ENCODE measurements at places on chromosomes 6 and 20.

DNA sequence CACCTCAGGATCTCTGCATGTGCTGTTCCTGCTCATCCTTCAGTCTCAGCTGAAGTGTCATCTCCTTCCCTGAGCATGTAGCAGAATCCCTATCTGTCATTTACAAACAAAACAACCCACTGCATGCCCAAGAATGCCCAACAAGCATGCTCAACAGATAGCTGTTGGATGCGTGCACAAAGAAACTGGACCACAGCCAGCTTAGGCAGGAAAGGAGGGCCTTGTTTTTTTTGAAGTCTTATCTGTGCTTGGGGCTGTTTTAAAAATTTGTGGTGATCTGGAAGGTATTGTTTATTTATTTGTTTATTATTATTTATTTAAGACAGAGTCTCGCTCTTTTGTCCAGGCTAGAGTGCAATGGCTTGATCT, 18.5 kb upstream of the SLC16A10 start:
- no peak for DNase-seq

DNA sequence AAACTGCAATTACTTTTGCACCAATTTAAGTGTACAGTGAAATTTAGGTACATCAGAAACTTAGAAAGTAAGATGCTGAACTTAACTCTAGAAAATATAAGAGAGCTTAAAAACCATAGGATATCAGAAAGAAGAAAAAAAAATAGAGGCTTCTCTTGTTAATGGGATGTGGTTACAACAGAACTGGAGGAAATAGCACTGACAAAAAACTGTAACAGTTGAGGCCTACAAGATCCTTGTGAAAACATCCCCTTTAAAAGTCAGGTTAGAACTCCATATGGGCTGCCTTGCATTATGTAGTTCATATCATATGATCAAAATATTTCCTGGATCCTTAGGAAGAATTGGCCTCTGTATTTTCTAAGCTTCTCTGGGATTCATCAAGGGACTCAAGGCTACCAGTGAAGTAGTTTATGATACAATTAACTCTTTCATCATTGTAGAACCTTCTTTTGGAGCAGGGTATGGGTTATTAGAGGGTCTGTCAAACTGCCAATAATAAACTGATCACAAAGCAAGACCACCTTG, 24.8 kb downstream of the MTCL3 start:
- DNase-seq = no peak

DNA sequence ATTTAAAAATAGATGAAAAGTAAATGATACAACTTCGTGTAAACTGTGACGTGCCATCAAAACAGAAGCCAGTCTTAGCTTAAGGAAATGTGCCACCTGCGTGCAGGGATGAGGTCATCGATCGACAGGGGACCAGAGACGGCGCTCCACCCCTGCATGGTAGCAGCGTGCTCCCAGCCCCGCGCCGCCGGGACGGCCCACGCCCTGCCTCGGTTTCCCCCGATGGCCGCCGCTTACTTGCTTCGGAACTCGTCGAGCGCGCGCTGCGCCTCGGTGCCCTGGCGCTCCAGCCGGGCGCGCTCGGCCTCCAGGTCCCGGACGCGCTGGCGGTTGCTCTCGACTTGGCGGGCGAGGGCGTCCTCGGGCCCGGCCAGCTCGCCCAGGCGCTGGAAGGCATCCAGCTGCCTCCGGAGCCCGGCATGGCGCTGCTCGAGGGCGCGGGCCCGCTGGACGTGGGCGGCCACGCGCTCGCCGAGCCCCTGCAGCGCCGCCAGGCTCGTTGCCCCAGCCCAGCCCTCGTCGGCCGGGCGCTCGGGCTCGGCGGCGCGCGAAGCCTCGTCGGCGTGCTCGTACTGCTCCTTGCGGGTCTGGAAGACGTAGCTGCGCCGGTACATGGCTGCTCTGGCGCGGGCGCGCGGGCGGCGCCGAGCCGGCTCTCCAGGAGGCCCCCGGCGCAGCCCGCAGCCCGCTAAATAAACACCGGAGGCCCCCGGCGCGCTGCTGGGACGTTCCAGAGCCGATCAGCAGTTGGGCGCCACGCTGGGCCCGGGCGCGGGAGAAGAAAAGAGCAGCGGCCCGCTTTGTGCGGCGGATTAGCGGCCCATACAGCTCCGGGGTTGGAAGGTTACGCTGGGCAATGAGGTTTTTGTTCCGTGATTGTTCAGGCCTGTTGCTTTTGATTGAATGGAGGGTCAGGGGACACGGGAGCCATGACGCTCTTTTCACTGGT, at the start of gene BFSP1:
TSS of gene BFSP1 (minus strand) at position 664 of the 949 bp plus-strand sequence. CDS start at position 614, 50 bp downstream.
- DNase-seq = no peak

DNA sequence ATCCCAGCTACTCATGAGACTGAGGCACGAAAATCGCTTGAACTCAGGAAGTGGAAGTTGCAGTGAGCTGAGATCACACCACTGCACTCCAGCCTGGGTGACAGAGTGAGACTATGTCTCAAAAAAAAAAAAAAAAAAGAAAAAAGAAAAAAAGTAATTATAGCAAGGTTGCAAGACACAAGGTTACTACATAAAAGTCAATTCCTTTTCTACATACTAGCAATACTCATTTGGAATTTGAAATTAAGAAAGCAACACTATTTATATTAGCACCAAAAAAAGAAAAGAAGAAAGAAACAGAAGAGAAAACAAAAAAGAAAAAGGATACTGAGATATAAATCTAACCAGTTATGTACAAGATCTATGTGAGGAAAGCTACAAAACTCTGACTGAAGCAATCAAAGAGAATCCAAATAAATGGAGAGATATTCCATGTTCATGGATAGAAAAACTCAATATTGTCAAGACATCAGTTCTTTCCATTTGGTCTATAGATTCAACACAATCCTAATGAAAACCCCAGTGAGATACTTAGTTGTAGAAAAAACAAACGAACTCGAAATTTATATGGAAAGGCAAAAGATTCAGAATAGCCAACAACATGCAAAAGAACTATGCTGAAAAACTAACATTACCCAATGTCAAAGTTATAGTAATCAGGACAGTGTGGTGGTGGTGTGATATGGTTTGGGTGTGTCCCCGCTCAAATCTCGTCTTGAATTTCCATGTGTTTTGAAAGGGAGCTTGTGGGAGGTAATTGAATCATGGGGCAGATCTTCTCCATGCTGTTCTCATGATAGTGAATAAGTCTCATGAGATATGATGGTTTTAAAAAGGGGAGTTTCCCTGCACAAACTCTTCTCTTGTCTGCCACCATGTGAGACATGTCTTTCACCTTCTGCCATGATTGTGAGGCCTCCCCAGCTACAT, 73.3 kb downstream of the GPX5 start:
- no peak for DNase-seq

DNA sequence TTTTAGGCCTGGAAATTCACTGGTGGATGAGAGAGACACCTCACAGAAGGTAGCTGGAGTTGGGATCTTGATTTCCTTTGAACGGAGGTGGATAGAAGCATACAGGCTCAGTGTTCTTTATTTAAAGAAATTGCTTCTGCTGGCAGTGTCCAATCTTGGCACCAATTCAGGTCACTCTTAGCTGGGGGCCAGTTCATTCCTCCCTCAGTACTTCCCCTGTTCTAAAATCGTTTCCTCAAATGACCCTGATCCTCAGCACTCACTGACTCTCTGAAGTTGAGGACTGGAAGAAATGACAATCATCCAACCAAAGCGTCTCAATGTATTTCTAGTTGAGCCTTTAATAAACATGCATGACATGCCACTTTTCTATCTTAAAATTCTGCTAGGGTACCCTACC, 472.5 kb upstream of the BTBD3 start:
- no peak for DNase-seq

GRCh38 chr6:48615041-48615440, 504.0 kb upstream of the PTCHD4 start:
- no peak for DNase-seq

DNA sequence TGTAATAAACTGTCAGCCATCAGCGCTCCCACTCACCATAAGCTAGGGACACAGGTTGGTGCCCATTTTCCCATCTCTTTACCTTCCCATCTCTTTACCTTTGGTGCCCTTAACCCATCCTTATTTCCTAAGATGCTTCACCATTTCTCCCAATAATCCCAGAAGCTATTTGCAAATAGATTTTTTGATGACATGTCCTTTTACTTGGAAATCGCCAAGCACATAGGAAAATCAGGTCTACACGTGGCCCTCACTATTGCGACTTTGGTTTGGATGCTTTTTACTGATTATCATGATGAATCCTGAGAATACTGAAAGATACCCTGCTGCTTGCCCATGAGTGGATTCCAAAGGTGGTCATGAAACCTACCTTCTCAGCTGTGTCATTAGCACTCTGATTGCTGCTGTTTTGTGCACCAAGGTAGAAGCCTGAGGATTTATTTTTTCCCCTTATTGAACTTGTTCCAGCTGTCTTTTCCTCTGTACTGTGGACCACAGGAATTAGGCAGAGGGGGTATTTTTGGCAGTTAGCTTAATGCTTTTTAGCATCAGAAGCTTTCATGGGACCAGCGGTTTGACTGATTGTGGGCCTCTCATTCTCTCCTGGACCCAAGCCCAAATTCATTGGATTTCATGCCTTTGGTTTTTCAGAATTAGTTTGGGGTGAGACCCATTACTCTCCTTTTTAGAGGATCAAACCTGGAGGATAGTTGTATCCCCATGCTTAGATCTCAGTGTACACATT, 229.6 kb upstream of the RIN2 start:
- no peak for DNase-seq

DNA sequence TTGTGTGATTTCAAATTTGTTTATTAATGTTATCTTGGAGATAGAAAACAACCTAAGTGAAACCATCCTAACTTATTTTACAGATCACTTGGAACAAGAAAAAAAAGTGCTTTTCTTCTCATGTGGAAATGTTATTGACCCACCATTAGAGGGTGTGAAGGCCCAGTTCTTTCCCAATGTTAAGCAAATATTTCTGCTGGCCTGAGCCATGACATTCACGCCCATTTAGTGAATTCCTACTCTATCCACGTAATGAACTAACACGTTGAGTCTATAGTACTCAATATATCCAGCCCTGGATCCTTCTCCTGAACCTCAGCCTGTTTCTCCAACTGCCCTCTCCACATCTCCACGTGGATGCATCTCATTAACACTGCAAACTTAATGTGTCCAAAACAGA, 180.6 kb upstream of the ZFP64 start:
- no peak for DNase-seq

- DNase-seq = no peak
These were observed 23.3 kb downstream of the RNF144B start for GRCh38 chr6:18410412-18410811.

DNA sequence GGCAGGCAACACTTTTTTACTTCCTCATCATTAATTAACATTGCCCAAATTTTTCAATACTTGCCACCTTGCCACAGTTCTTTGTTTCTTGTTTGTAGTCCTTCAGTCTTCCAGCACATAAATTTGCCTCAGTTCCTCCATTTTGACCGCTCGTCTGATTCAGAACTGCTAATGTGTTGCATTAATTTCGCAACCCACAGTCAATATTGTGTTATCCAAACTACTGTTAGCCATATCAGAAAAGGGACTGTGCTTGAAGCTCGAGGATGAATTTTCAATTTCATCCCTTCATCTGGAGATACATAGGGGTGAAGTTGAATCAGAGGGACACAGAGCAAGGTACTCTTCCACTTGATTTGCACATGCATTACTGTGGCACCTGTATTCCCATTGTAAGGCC, 421.5 kb downstream of the CDKAL1 start:
- DNase-seq = no peak

DNA sequence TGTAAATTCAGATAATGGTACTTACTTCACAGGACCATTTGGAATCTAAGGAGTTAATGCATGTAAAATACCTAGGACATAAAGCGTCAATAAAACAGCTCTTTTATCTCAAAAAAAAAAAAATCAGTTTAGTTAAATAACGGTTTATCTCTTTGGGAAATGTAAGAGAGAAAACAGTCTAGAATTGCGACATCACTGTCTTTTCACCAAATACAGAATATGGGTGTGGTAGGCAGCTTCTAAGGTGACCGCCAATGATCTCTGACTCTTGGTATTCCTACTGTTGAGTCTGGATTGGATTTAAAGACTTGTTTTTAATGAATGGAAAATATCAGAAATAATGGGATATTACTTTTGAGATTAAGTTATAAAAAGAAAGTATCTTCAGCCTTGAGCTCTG, 111.5 kb downstream of the EYS start:
- no peak for DNase-seq

DNA sequence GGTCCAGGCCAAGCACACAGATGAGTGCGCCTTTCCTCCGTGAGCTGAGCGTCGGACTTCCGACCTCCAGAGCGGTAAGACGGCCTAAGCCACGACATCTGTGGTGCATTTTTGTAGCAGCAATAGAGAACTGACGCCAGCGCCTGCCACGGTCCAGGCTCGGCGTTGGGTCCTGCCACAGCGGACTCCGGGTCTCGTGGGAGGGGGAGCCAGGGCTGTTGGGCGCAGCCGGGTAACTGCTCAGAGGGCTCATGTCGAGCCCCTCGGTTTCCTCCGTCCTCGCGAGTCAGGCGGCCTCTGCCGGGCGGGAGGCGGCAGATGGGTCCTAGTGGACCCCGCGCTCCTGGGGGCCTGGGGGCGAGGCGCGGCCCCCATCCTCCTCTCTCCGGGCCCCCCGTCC, 216.1 kb downstream of the QKI start:
- no peak for DNase-seq

GRCh38 chr20:16301986-16302385, 271.3 kb downstream of the KIF16B start:
- no peak for DNase-seq

- DNase-seq = no peak
These were observed 64.6 kb downstream of the SCAF8 start for GRCh38 chr6:154797857-154798256.

GRCh38 chr6:73577676-73578075, 56.8 kb upstream of the EEF1A1 start:
- no peak for DNase-seq

- DNase-seq = no peak
These were observed 267.9 kb downstream of the PLCB1 start for GRCh38 chr20:8399947-8400346.

DNA sequence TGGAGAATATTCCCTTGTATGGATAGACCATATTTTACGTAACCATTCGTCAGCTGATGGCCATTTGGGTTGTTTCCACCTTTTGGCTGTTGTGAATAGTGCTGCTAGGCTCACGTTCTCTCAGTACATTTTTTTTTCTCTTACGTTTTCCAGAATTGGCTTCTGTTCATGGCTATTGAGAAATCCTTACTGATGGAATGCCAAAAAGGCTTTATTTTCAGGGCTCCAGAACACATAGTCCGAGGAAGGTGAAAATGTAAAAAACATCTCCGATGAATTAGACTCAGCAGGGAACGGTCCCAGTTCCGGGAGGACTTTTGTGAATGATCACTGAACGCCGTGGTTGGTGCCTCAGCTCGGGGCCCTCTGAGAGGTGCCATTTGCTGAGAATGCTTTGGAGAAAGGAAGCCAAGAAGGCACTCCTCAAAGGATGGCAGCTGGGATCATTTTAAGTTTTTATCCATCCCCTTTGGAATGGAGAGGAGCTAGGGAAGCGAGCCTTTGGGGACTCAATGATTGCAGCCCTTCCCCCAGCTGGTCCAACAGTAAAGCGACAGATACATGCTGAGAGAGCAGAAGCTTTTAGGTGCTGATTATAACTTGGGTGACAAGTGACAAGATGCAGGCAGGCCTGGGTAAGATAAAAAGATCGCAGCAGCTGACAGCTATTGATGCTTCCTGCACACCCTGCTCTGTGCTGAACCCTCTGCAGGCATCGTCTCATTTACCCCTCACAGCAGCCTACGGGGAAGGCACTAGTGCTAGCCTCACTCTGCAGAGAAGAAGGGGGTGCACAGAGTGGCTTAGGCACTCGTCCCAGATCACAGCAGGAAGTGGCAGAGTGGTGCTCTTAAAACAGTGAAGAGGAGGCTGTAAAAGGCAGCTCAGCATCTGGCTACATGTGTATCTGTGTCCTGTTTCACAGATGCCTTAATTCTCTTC, 133.4 kb upstream of the KCNG1 start:
- DNase-seq = no peak

GRCh38 chr20:15179381-15179780, 842.0 kb upstream of the FLRT3 start:
- DNase-seq = peak; percentile 97

- no peak for DNase-seq
These were observed 85.8 kb downstream of the CDKAL1 start for GRCh38 chr6:20620043-20620442.
